ENCODE measurements at places on chromosomes 4 and X.

- DNase-seq, result no peak
These were observed 264.6 kb upstream of the RASGEF1B start for GRCh38 chr4:81736324-81736723.

DNA sequence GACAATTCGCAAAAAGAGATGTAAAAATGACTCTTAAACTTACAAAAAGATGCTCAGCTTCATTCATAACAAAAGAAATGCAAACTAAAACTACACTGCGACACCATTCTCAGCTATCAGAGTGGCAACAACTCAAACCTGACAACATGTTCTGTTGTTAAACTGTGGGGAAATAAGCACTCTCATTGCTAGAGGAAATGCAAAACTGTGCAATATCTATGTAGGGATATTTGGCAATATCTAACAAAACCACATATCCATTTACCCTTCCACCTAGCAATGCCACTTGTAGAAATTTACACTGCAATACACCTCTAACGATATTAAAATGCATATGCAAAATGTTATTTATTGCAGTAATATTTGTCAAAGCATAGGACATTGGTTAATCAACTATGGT is 78.3 kb upstream of the EGFL6 start:
- no peak for DNase-seq

DNA sequence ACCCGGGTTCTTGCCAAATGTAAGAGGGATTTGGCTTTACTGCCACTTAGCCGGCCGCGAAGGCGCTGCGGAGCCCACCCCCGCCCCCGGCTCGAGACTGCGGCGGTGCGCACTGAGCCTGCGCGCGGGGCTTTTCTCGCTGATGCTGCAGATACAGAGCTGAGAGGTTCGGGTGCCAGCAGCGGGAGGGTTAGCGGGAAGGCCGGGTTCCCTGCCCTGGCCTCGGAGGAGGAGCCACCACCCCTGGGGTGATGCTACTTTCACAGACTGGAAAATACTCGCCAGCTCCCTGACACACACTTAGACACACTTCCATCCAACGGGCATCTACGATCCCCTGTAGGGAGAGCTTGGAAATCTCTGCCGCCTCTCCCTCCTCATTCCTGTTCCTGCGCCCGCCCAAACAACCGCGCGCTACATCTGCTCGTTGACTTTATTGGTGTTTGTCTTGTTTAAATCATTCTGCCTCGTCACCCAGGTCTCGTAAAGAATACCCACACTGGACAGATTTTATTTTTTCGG is 2.1 kb upstream of the PCDH7 start:
- DNase-seq, result peak; percentile 28

DNA sequence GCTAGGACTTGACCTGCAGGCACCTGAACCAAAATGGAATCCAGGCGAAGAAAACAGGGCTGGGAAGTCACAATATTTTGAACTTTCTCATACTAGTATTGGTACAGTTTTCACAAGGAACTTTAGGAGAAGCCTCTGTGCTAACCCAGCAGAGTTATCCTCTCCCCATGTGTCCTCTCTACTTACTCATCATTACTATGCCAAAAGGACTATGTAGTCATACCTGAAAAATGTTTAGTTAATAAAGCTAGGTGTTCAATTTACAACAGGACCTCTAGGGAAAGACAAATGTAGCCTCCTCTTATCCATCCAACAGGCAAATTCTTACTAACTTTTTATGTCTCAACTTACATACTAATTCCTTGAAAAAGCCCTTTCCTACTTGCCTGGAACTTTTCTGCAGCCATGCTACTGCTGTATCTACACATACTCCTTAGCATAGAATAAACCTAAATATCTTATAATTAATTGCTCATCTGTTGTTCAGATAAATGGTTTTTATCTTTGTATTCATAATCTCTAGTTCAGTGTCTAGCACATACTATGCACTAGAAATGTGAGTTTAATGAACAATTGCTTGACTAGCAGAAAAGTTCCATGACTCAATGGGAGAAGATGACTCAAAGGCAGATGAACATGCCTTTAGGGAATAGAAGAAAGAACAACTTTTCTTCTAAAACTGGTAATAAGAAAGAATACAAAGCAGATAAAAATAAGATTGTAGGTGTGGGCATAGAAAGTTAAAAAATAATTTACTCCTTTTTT is 215.5 kb upstream of the VEGFC start:
- no peak for DNase-seq

- no peak for DNase-seq
These were observed 25.2 kb downstream of the SOD3 start for GRCh38 chr4:24820541-24820940.
